Muscle of arm (tissue), 14 donors: ENCODE measurements at places on chromosomes 3 and 15.

GRCh38 chr3:114743746-114744485, 403.2 kb downstream of the ZBTB20 start:
- no peak for DNase-seq

DNA sequence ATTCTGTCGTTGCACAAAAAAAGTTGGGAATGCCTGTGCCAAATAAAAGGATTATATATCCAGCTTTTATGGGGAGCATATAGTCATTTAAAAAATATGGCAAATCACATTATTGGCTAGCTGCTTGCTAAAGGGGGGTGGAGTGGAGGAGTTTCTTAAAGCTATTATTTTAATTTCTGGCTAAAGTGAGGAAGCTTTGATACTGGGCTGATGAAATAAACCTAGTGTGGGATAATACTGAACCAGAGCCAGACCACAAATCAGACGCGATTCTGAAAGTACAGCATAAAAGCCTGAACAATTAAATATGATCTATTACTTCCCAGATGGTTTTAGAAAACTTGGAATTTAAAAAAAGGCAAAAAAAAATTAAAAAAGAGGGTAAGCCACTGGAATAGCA, 14.4 kb downstream of the POLR2M start:
- no peak for DNase-seq

GRCh38 chr3:78348664-78349063, 1308.8 kb downstream of the ROBO2 start:
- no peak for DNase-seq

DNA sequence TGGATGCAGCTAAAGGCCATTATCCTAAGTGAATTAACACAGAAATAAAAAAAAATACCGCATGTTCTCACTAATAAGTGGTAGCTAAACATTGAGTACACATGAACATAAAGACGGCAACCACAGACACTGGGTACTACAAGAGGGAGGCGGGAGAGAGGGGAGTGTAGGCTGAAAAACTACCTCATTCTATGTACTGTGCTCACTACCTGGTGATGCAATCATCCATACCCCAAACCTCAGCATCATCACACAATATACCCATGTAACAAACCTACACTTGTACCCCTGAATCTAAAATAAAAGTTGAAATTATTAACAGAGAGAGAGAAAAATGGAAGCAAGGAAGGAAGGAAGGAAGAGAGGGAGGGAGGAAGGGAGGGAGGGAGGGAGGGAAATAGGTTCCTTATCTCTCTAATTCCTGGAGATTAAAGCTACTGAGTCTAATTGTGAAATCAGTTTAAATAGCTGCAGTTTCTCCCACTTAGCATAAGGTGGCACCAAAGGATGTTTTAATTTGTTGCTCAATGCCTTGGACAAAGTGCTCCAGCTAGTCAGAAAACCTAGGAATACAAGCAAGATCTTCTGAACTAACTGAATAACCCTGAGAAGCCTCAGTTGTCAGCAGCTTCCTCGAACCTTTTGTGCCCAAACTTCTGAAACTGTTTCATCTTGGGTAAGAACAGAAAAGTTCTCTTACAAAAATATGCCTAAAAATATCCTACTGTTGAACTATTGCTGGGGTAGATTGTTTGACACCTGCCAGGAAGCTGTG, 79.4 kb upstream of the ATP11B start:
- peak; percentile 47 for DNase-seq

- no peak for DNase-seq
Observed at GRCh38 chr15:87620393-87620792, 636.1 kb downstream of the NTRK3 start.

GRCh38 chr3:100087198-100087597, 27.1 kb downstream of the FILIP1L start:
- DNase-seq = no peak

DNA sequence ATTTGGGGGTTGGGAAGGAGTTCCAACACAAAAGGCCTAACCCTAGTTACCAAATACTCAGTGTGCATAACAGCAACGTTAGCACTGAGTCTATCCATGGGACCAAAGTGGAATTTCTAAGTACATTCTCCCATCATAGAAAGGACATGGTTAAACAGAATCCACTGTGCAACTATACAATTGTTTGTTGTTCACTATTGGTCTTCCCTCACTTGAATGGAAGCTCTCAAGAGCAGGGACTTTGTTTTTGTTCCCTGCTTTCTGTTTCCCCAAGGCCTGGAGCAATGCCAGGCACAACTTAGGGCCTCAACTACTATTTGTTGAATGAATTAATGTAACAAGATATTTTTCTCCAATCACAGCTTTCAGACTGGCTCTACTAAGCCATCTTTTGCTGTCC, 25.6 kb downstream of the COL8A1 start:
- DNase-seq = no peak

DNA sequence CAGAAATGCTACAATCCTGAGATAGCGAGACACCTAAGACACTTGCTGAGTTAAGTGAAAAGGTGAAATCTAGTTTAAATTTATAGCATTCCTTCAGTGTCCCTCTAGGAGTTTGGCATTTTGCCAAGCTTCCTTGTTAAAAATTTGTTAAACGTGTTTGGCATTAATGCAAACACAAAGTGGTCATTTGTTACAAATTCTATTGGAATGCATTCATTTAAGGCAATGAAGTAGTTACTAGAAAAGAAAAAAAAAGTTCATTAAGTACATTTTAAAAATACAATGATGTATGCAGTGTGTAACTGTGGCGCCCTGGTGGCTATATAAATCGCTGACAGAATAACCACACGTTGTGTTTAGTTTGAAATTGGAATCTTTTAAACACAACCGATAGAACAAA, 31.3 kb upstream of the WNT5A start:
- DNase-seq = no peak

GRCh38 chr3:128318275-128318941, 148.3 kb downstream of the DNAJB8 start:
- DNase-seq = no peak

DNA sequence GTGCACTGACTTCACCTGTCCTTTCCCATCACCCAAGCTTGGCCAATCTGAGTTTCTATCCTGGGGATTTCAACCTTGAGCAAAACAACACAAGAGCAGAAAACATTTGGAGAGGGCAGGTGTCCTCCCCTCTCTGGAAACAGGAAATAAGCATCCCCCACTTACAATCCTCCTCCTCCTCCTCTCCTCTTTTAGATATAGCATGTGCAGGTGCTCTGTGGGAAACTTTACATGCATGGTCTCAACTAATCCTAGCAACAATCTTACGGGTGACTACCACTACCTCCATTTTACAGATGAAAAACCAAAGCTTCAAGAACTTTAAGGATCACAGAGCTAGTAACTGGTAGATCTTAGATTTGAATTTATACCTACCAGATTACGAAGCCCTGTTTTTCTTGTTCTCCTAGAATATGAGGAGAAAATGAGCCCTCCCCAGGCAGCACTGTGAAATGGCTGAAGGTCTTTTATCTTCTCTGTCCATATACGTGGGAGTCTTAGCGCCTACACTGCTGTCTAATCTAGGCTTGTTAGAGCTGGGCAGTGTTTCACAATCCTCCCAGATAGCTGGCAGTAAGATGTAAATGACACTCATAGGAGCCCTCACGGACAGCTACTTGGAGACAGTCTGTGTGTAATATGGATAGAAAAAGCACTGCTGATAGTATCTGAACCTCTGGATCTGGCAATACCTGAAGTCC, 301.2 kb upstream of the PROK2 start:
- DNase-seq = no peak

- no peak for DNase-seq
Observed at GRCh38 chr3:142489572-142490323, 41.9 kb upstream of the XRN1 start.

- no peak for DNase-seq
Observed at GRCh38 chr15:67148196-67148701, 82.8 kb downstream of the SMAD3 start.

DNA sequence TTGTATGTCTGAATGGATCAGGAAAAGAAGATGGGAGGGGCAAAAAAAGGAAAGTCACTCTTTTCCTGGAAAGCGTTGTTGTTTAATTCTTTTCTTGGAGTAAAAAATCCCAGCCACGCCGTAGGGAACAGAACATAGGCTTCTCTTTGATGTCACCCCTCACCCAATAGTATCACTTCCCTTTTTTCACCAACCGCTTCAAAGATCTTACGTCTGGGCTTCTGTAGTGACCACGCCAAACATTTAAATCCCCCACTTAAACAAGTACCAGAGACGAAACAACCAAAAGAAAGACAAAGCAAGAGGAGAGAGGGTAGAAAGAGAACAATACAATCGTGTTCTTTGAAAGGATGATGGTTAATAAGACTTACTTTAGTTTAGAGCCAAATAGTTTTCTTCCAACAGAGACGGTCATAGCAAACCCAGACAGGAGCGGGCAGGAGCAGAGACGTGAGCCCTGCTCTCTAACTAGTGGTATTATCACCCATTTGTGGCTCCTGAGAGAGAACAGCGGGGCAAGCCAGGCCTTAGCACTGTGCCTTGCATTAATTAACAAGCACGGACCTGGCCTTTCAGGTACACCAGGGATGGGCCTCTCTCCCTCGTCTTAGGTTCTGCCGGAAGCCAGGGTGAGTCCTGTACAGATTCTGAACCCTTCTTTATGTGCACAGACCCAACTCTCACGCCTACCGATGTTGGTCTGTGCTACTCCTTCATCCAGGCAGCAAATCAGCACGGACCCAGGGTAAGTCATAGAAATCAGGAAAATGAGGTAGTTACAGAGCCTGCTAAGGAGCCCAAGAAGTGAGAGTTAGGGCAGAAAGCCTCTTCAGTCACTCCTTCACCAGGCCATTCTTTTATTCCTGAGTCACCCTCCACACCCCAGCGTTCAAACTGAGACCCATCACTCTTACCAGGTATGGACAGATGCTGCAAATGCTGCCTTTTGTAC, 28.2 kb upstream of the BCL6 start:
- no peak for DNase-seq

DNA sequence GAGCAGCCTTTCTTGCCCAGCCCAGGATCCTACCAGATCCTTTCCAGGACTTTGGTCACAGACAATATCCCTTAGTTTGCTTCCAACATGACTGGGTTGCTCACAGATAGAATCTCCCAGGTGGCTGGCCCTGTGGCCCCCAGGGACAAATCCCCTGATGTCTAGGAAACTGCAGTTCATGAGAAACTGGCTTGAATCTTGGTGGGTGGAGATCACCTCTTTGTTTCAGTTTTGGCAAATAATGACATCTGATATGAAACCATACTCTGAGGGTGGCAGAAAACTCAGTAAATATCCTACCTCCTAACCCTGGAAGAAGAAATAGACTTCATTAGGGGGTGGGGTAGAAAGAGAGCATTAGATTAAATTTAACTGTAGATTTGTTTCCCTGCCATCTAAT, 44.1 kb upstream of the PFN2 start:
- DNase-seq = no peak

GRCh38 chr3:3087716-3088465, 22.3 kb downstream of the IL5RA start:
- DNase-seq = no peak

GRCh38 chr15:77040673-77041072, 30.2 kb downstream of the TSPAN3 start:
- DNase-seq = no peak

- DNase-seq = peak; percentile 74
Observed at GRCh38 chr3:23999012-23999641, 54.0 kb downstream of the NR1D2 start.

- no peak for DNase-seq
Observed at GRCh38 chr3:128335621-128336296, 130.9 kb downstream of the DNAJB8 start.

DNA sequence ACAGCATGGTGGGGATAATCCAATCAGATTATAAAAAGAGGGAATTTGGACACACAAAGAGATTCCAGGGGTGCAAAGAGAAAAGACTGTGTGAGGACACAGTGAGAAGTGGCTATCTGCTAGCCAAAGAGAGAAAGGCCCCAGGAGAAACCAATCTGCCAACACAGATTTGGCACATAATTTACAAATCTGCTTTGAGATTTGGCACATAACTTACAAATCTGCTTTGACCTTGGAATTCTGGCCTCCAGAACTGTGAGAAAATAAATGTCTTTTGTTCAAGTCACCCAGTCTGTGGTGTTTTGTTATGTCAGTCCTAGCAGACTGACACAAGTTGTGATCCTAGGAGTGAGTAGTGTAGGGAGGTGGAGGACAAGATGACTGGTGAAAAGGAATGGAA, 3.5 kb upstream of the TM4SF18 start:
- DNase-seq = no peak

- no peak for DNase-seq
Observed at GRCh38 chr15:94203306-94203705, 28.1 kb upstream of the MCTP2 start.

GRCh38 chr3:114827495-114827894, 319.6 kb downstream of the ZBTB20 start:
- DNase-seq = no peak

DNA sequence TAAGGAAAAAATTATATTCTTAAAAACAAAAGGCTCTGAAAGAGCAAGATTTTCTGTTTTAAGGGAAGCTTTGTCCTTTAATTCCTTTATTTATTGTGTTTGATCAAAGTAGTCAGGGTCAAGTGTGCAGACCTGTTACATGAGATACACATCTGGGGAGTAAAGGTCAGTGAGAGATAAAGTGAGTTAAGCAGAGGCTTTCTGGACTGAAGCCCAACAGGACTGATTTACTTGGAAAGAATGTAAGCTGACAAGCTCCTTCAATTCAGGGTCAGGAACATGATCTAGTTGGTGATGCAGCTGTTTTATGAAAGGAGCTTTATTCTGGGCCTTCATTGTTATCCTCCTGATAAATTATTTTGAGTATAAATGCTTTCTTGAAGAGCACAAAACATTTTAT, 20.7 kb upstream of the OTOL1 start:
- peak; percentile 15 for DNase-seq

DNA sequence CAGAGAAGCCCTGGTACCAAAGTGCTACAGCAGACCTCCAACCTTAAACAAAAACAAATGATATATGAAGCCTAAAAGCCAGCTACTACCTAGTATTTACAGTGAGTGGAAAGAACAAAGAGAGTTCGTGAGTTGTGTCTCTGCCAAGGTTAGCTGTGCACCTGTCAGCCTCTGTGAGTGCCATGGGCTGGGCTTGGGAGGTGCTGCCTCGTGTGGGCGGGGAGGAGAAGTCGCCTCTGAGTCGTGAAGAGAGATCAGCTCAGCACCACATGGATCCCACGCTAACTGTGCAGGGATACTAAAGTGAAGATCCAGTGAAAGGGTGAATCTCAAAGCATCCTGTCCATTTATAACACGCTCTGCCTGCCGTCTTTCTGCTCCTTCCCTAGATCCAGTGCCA, 101.9 kb downstream of the CHDH start:
- DNase-seq = no peak

GRCh38 chr3:156448300-156448699, 106.6 kb downstream of the SSR3 start:
- DNase-seq = no peak

DNA sequence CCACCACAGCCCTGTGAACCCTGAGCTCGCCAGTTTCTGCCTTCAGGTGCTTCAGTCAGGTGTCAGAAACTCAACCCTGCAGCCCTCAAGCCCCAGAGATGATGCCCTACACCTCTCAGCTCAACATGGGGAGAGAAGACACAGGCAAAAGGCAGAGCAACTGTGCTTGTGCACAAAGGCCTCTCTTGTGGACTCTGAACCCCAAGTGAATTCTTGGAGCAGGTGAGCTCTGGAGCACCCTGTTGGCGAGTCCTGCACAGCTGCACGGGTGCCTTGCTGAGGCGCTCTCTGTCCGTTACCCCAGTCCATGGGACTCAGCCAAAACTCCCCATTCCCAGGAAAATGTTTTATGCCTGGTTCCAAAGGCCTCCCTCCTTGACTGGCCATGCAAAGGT, 197.0 kb downstream of the KLF13 start:
- DNase-seq = no peak

- DNase-seq = no peak
Observed at GRCh38 chr3:18370672-18371071, 54.5 kb downstream of the SATB1 start.
